ENCODE measurements at places on chromosomes 2 and 18.

- DNase-seq = no peak
Observed at GRCh38 chr2:236688563-236689392, 119.2 kb downstream of the ACKR3 start.

DNA sequence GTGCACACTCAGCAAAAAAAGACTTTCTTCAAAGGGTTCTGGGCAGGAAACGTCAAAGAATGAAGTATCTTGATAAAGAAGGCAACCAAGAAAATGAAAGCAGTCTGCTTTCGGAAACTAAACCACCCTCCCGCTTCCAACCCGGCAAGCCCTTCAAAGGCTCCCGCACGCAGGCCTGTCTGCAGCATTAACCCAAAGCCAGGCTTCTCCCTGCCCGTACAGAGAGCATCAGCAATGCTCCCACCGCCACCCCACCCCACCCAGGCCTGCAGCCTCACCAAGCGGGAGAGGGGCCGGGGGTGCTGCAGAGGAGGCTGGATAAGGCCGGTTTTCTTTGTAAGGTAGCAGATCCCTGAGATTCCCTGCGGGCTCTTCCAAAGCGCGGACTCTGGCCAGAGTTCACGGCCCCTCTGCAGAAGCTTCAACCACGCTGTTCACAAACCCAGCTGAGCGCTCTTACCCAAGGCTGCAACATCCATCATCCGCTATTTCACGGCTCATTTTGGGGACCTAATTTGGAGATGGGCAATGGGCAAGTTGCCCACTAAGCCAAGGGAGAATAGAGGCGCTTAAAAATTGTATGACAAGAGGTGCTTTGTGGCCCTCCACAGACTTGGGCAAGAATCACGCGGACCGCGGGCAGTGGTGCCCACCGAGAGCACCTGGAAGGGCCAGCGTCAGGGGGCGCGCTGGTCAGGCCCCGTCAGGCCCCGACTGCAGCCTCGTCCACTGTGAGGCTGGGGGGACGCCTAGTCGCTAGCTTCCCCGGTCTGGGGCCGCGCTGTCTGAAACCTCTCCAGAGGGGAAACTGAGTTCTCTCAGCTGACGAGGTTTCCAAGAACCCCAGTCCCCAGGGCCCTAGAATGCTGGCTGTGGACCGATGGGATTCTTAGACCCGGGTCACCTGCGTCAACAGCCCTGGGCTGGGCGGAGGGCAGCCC, 225.4 kb upstream of the ID2 start:
- DNase-seq = no peak

- no peak for DNase-seq
Observed at GRCh38 chr2:9006368-9006767, 2.9 kb upstream of the MBOAT2 start.

DNA sequence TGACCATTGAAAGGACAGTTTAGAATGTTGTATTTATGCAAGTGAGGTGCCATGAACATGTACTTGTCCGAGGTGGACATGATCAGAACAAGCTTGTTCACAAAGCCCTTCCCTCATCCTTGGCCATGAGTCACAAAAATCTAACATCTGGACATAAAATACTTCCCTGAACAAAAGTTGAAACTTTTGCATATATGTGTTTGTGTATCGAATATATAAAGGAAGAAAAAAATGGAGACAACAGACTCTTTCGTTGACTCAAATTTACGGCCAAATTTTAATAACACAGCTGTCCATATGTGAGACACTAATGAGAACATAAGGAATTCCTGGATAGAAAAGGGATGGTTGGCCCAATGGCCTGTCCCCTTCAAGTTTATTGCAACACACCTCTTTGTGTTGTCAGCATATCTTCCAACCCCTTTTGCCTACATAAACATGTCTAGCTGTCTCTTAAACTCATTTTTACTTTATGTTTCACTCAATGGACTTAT, 19.4 kb upstream of the ZEB2 start:
- DNase-seq = no peak

DNA sequence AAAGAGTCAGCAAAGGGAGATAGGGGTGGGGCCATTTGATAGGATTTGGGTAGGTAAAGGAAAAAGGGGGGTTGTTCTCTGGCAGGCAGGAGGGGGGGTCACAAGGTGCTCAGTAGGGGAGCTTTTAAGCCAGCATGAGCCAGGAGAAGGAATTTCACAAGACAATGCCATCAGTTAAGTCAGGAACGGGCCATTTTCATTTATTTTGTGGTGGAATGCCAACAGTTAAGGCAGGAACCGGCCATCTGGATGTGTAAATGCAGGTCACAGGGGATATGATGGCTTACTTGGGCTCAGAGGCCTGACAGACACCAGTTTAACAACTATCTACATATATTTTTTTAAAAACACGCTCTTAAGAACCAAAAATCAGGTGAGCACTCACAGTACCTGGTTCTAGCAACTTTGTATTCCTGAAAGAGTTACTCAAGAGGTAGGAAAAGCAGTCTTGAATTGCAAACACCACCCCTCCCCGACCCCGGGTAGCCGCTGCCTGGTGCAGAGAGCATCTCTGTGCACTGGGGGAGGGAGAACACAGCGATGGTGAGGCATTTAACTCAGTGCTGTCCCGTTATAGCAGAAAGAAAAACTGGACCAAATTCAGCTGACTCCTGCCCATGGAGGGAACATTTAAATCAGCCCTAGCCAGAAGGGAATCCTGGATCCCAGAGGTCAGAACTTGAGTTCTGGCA, 414.5 kb upstream of the KLHL29 start:
- DNase-seq = no peak

GRCh38 chr2:217943446-217944321, 59.1 kb downstream of the TNS1 start:
- DNase-seq = peak; percentile 48

- DNase-seq = peak; percentile 96
Observed at GRCh38 chr2:133817680-133818566, 249.7 kb upstream of the NCKAP5 start.

GRCh38 chr18:14748496-14748895, 524 bp downstream of the ANKRD30B start:
- no peak for DNase-seq

GRCh38 chr2:218301176-218301819, 9.0 kb upstream of the TMBIM1 start:
- peak; percentile 82 for DNase-seq

- DNase-seq = no peak
Observed at GRCh38 chr2:58667137-58667774, 426.1 kb upstream of the FANCL start.

GRCh38 chr2:237630216-237631000, 3.0 kb downstream of the LRRFIP1 start:
- DNase-seq = no peak

DNA sequence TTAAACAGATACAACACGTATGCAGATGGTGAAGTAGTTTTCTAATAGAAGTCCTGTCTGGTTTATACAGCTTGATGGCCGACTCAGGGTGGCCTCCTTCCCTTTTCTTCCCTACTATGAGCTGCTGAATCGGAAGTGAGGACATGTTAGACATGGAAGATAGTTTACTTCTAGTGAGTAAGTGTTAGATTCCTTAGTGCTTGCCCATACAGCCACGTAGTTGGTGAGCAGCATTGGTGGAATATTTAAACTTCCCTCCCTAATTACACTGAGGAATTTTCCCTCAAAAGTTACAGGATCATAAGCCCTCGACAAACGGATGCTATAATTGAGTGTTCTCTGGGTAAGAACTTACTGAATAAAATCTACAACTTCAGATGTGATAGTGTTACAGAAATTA, 52.1 kb downstream of the RHBDD1 start:
- no peak for DNase-seq

- DNase-seq = no peak
Observed at GRCh38 chr2:68692511-68692910, 42.1 kb upstream of the ARHGAP25 start.

DNA sequence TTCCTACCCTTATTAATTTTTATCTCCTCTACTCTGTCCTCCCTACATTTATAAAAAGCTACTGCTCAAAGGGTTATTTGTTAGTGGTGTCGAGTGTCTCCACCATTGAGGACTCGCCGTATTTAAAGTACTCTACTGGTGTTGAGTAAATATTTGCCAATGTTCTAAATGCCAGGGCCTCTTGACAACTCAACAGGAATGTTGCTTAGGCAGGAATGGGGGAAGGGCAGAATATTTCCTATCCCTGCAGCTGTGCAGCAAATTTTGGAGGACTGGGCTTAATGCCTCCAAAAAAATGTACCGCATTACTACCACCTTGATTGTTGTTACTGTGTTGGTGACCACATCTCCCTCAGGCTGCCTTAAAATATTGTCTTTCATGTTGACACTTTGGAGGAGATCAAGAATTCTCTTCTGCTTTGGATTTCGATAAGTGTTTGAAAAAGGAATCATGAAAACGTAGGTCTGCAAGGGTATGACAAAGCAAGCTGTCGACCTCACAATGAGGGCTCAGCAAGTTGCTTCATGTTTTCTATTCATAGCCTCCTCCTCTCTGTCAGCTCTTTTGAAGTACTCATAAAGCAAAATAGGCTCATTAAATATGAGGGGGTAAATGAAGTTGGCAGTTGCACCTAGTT, 84.3 kb downstream of the EFEMP1 start:
- peak; percentile 42 for DNase-seq

GRCh38 chr2:175154661-175155082, 13.3 kb downstream of the ATF2 start:
- peak; percentile 77 for DNase-seq

DNA sequence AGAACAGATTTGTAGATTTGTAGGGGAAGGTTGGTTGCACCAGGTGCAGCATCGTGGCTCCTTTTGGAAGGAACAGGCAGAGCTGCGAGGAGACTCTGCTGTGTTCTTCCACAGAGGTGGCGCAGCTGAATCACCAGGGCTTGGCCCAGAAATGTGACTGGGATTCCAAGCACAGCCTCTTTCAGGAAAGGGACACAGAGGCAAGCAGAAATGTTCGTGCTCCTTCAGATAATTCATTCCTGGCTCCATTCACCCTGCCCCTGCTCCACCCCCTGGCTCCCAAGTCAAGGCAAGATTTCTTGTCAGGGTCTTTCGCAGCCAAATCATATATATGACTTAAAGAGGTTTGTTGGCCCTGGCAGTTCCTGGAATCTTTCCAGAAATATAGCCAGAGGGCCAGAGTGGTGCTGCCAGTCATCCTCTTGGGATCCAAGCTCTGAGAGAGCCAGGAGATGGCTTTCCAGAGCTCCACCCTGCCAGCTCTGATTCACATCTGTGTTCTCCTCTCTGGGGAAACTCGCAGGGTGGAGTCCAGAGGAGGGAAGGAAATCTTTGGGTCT, 203.9 kb upstream of the TANK start:
- no peak for DNase-seq

GRCh38 chr18:66749030-66749429, 145.1 kb upstream of the CDH19 start:
- peak; percentile 6 for DNase-seq

Measured in astrocyte of the spinal cord (primary cell).